Stomach (tissue), 19 donors: ENCODE measurements at places on chromosomes 6 and 20.

- no peak for DNase-seq
Observed at GRCh38 chr6:38739532-38739931, 24.4 kb downstream of the DNAH8 start.

- peak; percentile 26 for DNase-seq
Observed at GRCh38 chr20:37298190-37298939, 8.9 kb downstream of the MANBAL start.

- peak; percentile 57 for DNase-seq
Observed at GRCh38 chr20:62428002-62428372, 648 bp upstream of the RBBP8NL start.

DNA sequence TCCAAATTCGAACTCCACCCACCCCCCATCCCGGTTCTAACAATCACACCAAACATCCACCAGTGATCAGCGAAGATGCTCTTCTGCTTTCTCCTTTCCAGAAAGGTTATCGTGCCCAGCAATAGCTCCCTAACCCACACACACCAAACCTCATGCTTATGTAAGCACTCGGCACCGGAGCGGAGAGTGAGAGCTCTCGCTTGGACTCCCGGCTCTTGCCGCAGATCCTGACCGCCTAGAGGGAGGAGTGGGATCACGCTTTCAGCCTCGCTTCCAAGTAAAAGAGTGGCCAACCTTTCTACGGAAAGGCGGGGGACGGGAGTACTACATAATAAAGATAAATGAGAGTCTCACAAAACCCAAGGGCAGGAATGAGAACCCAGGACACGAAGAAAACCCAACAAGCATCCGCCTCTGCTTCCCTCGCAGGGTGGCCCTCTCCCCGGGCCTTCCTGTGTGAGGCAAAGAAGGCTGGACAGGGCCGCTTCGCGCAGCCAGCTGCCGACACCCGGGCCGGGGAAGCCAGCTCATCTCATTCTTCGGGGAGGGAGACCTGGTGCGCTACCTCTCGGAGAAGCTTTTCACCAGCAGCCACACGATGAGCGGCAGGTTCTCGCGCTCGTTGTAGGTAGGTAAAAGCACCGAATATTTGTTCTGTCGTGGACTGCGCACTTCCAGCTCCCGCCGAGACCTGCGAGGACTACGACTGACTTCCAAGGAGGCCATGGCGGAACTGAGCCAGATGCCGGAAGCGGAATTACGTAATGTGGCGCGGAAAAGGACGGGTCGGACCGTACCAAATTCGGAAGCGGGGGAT lies at the start of gene DPM1:
Gene DPM1 (minus strand): TSS at position 735 of the 817 bp plus-strand sequence. CDS start 9 bp downstream, at position 726.
- DNase-seq, result peak; percentile 89

DNA sequence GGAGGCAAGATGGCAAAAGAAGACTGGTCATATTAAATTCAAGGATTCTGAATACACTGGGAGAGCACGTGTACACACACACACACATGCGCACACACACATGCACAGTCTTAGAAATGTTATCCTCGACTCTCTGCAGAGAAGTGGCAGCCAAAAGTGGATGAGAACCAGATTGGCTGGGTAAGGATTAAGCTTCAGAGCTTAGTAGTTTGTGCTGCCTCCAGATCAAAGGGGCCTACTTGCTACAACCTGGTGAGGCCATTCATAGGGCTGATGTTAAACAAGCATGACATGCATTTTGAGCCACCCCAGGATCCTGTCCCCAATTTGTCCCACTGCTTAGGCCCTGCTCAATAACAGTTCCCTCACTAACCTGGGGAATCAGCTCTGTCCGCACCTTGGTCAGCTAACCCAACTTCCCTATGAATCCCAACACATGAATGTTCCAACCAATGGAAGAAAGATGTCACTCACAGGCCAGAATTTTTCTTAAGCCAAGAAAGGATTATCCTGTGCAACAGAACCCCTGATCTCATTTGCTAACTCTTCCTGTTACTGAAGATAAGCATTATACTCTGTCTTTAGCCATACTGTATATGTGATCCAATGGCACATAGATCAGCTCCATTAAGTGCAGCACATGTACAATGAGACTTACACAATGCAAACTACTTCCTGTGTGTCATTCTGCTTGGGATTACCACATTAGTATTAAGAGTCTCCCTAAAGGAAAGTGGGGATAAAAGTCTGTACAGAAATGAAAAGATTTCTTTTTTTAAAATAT lies 31.0 kb downstream of the TOMM6 start:
- DNase-seq, result no peak

GRCh38 chr6:13710552-13711323 lies 897 bp downstream of the RANBP9 start:
- DNase-seq, result peak; percentile 60

GRCh38 chr6:45895569-45895968 lies 120.1 kb downstream of the CLIC5 start:
- DNase-seq, result no peak

DNA sequence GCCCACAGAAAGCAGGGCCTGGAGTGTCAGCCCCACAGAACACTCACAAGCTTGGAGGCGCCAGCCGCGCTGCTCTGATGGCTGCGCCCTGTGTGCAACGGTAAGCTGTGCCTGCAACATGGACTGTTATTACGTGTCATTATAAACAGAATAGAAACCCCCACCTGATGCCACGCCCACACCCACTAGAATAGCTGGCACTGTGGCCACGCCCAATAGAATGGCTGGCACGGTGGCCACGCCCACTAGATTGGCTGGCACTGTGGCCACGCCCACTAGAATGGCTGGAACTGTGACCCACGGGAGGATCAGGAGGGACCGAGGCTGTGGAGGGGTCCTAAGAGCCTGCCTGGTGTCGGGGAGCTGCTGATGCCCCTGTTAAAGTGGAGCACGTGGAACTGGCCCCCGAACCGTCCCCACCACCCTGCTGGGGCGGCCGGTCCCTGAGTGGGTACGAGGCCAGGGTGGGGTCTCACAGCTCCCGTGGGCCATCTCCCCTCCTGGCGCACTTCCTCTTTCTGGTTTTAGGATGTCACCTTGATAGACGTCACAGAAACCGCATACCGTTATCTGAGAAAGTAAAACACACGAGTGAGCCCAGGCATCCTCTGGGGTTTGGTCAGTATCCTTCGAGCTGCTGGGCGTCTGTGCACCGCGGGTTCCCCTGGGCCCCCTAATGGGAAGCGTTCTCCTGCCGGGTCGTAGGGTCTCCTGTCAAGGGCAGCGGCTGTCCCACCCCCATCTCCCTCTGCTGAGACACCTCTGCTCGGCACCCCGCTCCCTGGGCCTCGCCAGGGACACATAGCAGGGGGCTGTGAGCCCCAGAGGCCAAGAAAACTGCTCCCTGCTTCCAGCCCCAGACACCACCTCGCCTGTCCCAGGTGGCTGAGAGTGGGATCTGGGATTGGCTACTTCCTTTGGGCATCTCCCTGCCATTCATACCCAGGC lies 25.4 kb downstream of the SLC17A9 start:
- DNase-seq, result peak; percentile 60

- DNase-seq, result peak; percentile 66
Observed at GRCh38 chr20:51712501-51713212, 55.5 kb downstream of the ATP9A start.

DNA sequence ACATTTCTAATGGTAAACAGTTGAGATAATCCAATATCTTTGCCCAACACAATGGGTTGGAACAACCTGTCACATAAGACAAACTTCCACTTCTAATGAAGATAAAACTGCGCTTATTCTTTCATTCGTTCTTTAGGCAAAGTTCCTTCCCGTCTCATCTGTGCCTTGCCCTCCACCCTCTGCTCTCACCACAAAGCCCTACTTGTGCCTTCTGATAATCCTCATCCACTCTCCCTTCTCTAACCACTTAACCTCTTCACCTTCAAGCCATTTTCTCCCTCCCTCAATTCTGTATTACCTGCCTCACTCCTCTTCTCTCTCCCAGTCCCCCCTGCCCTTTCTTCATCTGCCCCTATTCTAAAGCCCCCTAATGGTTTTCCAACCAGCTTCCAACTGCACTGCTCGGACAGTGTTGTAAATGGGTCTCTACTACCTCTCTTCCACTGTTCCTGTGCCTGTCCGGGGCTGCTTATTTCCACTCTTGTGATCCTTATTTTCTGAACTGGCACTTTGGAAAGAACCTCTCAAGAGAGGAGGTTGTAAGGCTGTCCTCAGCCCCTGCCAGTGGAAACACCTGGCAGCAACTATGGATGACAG lies 62.9 kb upstream of the MYB start:
- no peak for DNase-seq

- no peak for DNase-seq
Observed at GRCh38 chr6:133254552-133255228, 13.5 kb downstream of the EYA4 start.

DNA sequence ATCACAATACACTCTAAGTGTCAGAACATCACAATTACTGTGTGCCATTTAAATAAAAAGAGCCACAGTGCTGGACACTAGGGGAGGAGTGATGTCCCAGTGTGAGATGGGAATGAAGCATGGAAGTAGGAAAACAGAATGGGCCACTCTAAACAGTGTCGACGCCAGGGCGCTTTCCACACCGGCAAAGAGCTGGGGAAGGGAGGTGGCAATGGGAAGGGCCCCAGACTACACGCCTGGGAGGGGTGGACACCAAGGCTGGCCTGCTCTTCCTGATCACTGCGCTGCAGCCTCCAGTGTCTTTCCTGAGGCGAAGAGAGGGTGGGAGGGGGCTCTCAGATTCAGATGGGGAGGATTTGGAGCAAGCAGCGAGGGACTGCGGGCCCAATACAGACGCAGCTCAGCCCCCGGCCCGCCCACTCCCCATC lies 75.9 kb downstream of the ERMARD start:
- no peak for DNase-seq

GRCh38 chr6:35686873-35687555 lies 1.7 kb downstream of the FKBP5 start:
- DNase-seq, result no peak

DNA sequence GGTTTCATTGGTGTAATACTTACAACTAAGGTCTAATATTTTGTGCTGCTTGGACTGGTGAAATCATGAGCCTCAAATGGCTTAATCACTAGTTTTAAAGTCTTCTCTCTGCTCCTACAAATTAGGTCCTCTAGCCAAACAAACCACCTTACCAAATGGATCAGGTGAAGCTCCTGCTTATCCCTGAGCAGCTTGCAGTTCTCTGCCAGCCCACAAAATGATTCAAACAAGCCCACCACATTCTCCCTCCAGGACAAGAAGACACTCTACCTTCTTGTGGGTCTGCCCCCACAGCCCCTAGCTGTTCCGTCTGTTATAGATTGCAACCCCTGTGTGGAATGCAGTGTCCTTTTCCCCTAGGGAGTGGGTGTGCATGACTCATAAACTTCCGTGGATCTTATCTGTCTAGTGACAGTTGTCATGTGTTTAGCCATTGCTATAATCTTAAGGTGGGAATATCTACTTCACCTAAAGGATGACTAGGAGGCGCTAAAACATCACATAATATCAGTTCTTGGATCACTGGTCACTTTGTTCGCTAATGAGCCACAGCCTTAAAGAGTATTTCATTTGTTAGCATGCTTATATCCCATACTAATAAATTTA lies 940.5 kb upstream of the MANEA start:
- DNase-seq, result no peak

- no peak for DNase-seq
Observed at GRCh38 chr20:56776345-56776744, 147.2 kb downstream of the TFAP2C start.

GRCh38 chr6:165581678-165582077 lies 81.4 kb downstream of the PDE10A start:
- DNase-seq, result no peak

- DNase-seq, result no peak
Observed at GRCh38 chr20:46712056-46712636, 2.7 kb downstream of the SLC2A10 start.

DNA sequence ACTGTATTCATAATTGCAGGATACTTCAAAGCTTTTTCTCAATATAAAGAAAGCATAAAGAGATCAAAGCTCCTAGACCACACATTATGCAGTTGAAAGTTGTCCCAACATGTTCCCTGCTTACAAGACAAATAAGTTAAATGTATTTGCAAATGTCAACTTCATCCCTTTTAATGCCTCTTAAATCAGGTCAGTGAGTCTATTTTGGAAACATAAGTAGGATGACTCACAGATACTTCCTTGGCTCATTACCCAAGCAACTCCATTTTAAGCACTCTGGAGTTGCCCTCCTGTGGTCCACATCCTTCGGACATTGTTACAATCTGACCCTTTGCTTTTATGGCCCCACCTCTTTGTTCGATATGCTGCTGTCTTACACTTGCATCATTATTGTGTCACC lies 162.0 kb downstream of the FAXC start:
- DNase-seq, result no peak

GRCh38 chr6:96213784-96214183 lies 198.0 kb downstream of the FUT9 start:
- DNase-seq, result no peak

- peak; percentile 95 for DNase-seq
Observed at GRCh38 chr20:47725248-47725973, 59.9 kb downstream of the SULF2 start.

DNA sequence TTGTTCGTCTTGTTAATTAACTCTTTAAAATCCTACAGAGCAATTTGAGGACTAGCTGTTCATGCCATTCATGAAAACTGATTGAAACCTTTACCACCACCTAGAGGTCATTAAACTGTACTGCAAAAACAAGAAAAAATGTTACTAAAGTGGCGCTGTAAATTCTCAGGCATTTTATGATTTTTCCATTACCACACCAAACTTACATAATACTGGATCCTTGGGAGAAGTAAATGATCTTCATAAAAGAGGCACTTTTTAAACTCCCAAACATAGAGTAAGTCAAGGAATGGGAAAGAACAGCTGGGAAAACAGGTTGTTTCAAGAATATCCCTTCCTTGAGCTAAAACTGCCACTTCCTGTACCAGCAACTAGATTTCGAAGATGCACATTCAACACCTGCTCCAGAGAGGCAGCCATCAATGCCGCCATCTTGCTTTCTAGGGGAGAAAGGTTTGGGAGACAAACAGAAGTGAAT lies 54.3 kb downstream of the MYLIP start:
- DNase-seq, result peak; percentile 60

DNA sequence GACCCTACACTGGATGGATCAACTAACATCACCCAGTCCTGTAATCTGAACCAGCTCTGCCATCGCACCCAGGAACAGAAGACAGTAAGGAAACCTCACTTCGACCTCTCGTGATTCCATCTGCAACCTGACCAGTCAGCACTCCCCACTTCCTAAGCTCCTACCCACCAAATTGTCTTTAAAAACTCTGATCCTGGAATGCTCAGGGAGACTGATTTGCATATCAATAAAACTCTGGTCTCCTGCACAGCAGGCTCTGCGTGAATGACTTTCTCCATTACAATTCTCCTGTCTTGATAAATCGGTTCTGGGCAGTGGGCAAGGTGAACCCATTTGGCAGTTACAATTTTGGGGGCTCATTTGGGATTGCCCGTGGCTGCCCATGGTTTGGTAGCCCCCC lies 18.3 kb upstream of the AGPAT4 start:
- no peak for DNase-seq

- no peak for DNase-seq
Observed at GRCh38 chr6:39903656-39904055, 30.6 kb downstream of the MOCS1 start.

DNA sequence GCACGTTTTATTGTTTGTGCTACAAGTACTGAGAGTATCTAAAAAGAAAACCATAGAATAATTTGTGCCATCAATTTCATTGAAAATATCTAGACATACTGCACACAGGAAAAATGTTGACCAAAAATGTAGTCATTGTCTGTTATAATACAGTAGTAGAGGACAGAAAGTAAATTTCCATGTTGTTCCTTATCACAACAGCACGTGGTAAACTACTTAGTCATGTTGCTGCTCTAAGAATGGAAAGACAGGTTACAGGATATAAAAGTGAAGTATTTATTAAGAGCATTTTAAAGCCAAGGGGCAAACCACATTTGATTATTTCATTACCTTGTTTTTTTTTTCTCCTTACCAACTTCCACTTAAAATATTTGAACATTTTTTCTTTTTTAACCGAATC lies 89.0 kb upstream of the CEP85L start:
- DNase-seq, result no peak
